A172 (cell line): ENCODE measurements at places on chromosomes 13 and 19. TPM values are rescaled to one million over a fixed set of nuclear protein-coding genes. Genes with fewer than 3 reads are reported as not detected.

The TUBA3C gene
- total RNA-seq: 65.6 and 69.2 TPM in 2 replicates

The TNFSF9 gene
- not detected in 2 replicates for total RNA-seq

The KCNN4 gene
- total RNA-seq: 57.6 and 68.6 TPM in 2 replicates

The MZF1 gene
- total RNA-seq: 17.4 and 17.8 TPM in 2 replicates

The HS6ST3 gene
- not detected in 2 replicates for total RNA-seq

The KLK12 gene
- not detected in 2 replicates for total RNA-seq

The SOX1 gene
- not detected in 2 replicates for total RNA-seq

The PSG11 gene
- total RNA-seq: 0.17 and 0.29 TPM in 2 replicates

The C19orf33 gene
- total RNA-seq: 220 and 316 TPM in 2 replicates

The LMTK3 gene
- total RNA-seq: not detected in 2 replicates

The KLF2 gene
- 3.4 and 10.2 TPM in 2 replicates for total RNA-seq

The C19orf18 gene
- not detected in 2 replicates for total RNA-seq

The DNAAF3 gene
- total RNA-seq: 10.6 and 15.6 TPM in 2 replicates

The MED26 gene
- 8.5 and 10.0 TPM in 2 replicates for total RNA-seq

The KBTBD6 gene
- total RNA-seq: 10.3 and 11.6 TPM in 2 replicates

The IFI30 gene
- 28.2 and 40.5 TPM in 2 replicates for total RNA-seq

The NCR1 gene
- not detected in 2 replicates for total RNA-seq

The FFAR3 gene
- not detected in 2 replicates for total RNA-seq

The ARHGAP45 gene
- total RNA-seq: 3.1 and 4.9 TPM in 2 replicates

The ZNF460 gene
- total RNA-seq: 40.2 and 41.8 TPM in 2 replicates

The SYNGR4 gene
- not detected in 2 replicates for total RNA-seq

The KLK1 gene
- not detected in 2 replicates for total RNA-seq

The ZNF536 gene
- total RNA-seq: not detected in 2 replicates

The FAAP24 gene
- total RNA-seq: 10.4 and 12.7 TPM in 2 replicates

The CACNG7 gene
- total RNA-seq: 0.07 TPM in 1 of 2 replicates, not detected in the other

The CEACAM7 gene
- total RNA-seq: not detected in 2 replicates

The PCSK4 gene
- 3.1 and 5.4 TPM in 2 replicates for total RNA-seq

The SKA3 gene
- 24.4 and 28.6 TPM in 2 replicates for total RNA-seq

The S1PR5 gene
- 7.9 and 9.0 TPM in 2 replicates for total RNA-seq

The ZNF677 gene
- 5.2 and 9.3 TPM in 2 replicates for total RNA-seq

The TJP3 gene
- total RNA-seq: 0.93 and 0.98 TPM in 2 replicates

The TMEM145 gene
- not detected in 2 replicates for total RNA-seq

The PRSS57 gene
- total RNA-seq: not detected in 2 replicates

The LRRC63 gene
- 0.22 and 0.29 TPM in 2 replicates for total RNA-seq

The CGB2 gene
- not detected in 2 replicates for total RNA-seq

The ELSPBP1 gene
- not detected in 2 replicates for total RNA-seq

The NFIC gene
- total RNA-seq: 26.2 and 32.5 TPM in 2 replicates

The ACP5 gene
- total RNA-seq: 15.5 and 24.8 TPM in 2 replicates

The SUPT5H gene
- 101 and 116 TPM in 2 replicates for total RNA-seq

The MYH14 gene
- total RNA-seq: 2.4 and 2.8 TPM in 2 replicates

The OR7A5 gene
- not detected in 2 replicates for total RNA-seq

The CACTIN gene
- total RNA-seq: 23.0 and 34.6 TPM in 2 replicates

The PSG3 gene
- total RNA-seq: not detected in 2 replicates

The CYP2F1 gene
- total RNA-seq: not detected in 2 replicates

The ZNF850 gene
- 6.1 and 8.4 TPM in 2 replicates for total RNA-seq

The UBL5 gene
- 506 and 560 TPM in 2 replicates for total RNA-seq

The NLRP5 gene
- 0.24 TPM in 1 of 2 replicates, not detected in the other for total RNA-seq

The APC2 gene
- total RNA-seq: 0.79 and 5.5 TPM in 2 replicates

The TBC1D4 gene
- total RNA-seq: 5.9 and 6.8 TPM in 2 replicates

The CLDND2 gene
- total RNA-seq: not detected in 2 replicates

The SLC15A1 gene
- not detected in 2 replicates for total RNA-seq

The SNRNP70 gene
- 143 and 174 TPM in 2 replicates for total RNA-seq

The C1QTNF9 gene
- not detected in 2 replicates for total RNA-seq

The CCNA1 gene
- 10.7 and 11.5 TPM in 2 replicates for total RNA-seq

The PNMA8B gene
- total RNA-seq: not detected in 2 replicates
